Thymus (tissue), 14 donors: ENCODE measurements at places on chromosomes 4 and X. TPM values are rescaled to one million over a fixed set of nuclear protein-coding genes. Genes with fewer than 3 reads are reported as not detected.

DNA sequence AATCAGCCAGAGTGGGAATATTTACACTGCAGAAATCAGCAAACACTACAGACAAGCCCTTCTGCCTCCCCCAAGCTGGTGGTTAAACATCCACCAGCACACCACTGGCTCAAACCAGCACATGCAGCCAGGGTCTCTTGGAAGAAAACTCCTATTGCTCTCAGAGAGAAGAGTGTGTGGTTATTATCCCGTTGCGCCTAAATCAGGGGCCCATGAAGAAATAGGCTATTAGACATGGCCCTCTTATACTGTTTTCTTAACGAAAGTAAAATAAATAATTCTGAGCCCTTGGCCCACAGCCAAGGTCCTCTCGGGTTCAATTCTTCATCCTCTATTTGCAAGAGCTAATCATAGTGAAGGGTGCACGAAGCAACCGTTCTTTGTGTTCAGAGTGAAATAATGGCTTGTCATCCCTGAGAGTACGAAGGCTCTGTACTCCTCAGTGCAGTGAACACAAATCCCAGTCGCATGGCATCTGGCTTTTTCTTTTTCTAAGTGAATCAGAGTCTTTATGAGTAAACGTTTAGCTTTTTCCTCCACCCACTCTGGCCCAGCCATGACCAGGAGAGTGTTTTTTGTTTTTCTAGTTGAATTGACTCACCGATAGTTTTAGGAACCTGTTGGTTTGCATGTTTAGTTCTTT, 33.4 kb upstream of the RBM47 start:
- H3K27me3 ChIP-seq, result no peaks in the 10 kb centered on the region
- H3K36me3 ChIP-seq, result no peaks in the 10 kb centered on the region
- no peak overlapping the region for H3K4me3 ChIP-seq
- no peaks in the 10 kb centered on the region for H3K4me1 ChIP-seq
- H3K27ac ChIP-seq, result no peak overlapping the region
- no peak for DNase-seq

DNA sequence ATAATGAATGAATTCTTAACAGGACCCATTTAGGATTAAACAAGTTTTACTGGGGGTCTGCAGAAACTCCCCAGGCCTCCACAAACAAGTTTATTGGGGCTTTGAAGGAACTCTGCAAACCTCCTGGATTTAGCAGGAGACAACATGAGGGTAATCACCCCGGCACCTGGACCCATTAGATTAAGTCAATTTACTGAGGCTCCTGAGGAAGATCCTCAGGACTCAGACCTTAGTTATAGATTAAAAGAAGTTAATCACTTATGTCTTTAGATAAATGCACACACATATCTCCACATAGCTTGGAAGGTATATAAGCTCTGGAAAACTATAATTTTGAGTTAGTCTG, 29.4 kb downstream of the XG start:
- no peak overlapping the region for H3K27ac ChIP-seq
- no peak for DNase-seq
- no peak overlapping the region for H3K4me3 ChIP-seq
- H3K4me1 ChIP-seq, result no peaks in the 10 kb centered on the region
- no peaks in the 10 kb centered on the region for H3K36me3 ChIP-seq

GRCh38 chrX:16934185-16934584, 12.3 kb upstream of the REPS2 start:
- DNase-seq, result no peak
- no peak overlapping the region for H3K4me3 ChIP-seq
- H3K36me3 ChIP-seq, result no peaks in the 10 kb centered on the region

The OTUD6A gene
- not detected for total RNA-seq

The SPARCL1 gene
- 54.5 TPM for total RNA-seq

- no peaks in the 10 kb centered on the region for H3K36me3 ChIP-seq
- H3K27me3 ChIP-seq, result no peaks in the 10 kb centered on the region
- H3K4me1 ChIP-seq, result peaks cover 5% of the 10 kb centered on the region
Measured at GRCh38 chr4:6694177-6694901, 661 bp downstream of the S100P start.

The ADGRG4 gene
- under 0.01 TPM for total RNA-seq
